Renal cortex interstitium (tissue), 15 donors: ENCODE measurements at places on chromosomes 5 and 9.

DNA sequence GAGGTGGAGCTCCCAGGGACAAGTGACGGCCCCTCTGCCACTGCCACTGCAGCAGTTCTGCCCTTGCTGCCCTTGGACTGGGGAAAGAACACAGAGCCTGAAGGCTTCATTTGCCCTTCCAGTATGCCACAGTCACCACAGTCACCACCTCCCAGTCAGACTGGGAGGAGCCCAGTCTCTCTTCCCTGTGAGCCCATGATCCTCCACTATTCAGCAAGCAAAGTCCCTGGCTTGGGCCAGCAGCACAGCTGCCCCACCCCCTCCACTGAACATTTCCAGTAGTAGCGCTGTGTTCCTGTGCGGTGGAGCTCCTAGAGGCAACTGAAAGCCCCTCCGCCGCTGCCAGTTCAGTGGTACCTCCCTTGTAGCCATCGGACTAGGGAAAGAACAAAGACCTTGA, 329.4 kb downstream of the MAN2A1 start:
- no peak for DNase-seq

DNA sequence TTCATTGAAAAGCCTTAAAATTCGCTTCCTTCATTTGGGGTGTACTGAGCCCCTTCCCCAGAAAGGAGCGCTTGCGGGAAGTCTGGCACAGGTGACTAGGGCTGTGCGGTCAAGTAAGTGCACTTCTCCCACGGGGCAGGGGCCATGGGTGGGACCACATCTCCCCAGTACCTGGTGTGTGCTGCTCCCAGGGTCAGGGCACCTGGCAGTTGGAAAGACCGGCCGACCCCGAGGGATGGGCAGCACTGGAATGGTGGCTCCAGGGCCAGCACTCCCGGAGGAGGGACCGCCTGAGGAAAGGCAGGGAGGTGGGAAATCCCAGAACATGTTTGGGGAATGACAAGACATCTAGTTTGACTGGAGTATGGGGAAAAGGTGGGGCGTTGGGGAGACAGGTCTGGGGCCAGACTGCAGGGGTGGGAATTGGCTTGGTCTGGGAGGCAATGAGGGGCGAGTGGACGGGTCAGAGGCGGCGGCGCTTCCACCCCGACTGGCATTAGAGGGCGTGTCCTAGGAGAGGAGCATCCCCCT, 727 bp upstream of the GLIPR2 start:
- no peak for DNase-seq

DNA sequence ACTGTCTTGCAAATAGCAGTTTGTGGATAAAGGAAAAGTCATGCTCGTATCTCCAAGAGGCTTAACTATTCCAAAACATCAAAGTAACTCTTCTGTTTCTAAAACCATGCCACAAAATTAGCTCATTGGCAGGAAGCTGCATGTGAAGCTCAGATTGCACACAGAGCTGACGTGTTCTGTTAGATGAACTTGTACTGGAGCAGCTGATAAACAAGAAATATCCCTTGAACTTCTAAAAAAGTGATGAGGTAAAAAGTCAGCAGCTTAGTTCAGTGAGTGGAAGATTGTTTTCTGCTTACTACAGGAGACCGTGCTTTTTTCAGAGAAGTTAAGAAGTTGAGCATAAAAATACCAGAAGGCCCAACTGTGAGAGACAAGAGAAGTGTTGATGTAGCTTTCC, 113.2 kb downstream of the SLC12A2 start:
- DNase-seq: no peak

DNA sequence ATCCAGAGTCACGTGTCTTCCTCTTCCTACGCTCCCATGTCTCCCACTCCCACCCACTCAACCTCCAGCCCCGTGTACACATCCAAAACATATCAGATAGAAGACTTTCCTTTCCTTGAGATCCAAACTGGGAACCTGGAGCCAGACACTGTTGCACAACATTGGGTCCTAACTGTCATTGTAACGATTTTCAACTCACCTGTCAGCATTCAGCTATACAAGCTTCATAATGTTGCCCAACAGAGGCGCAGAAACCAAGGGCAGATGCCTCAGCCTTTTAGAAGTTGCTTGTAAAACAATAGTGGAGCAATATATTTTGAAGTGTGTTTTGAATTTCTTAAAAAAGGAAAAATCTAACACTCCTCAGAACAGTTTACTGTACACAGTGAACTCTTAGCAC, 84.9 kb upstream of the GLIS3 start:
- DNase-seq: no peak
